Epithelial cell of proximal tubule (primary cell): ENCODE measurements at places on chromosomes 6 and 20. TPM values are rescaled to one million over a fixed set of nuclear protein-coding genes. Genes with fewer than 3 reads are reported as not detected.

GRCh38 chr6:30915591-30915946 is 1.5 kb downstream of the VARS2 start:
- DNase-seq = no peak

The TNNC2 gene
- not detected in 2 replicates for total RNA-seq

The RREB1 gene
- 12.2 and 15.9 TPM in 2 replicates for total RNA-seq

DNA sequence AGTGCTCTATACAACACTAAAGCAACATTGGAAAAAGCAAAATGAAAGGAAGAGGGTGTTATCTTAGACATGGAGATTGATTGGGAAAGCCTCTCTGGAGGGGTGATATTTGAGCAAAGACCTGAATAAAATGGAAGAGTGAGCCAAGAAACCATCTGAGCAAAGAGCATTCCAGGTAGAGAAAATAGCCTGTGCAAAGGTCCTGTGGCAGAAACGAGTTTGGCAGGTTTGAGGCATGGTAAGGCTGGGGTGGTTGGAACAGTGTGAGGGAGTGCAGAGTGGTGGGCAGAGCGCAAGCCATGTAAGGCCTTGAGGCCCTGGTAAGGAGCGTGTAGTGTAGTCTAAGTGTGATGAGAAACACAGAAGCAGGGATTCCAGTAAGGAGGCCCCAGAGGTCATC is 40.0 kb upstream of the PTPRT start:
- no peak for DNase-seq
